Metanephros (tissue), 2 donors: ENCODE measurements at places on chromosomes 7 and 10. TPM values are rescaled to one million over a fixed set of nuclear protein-coding genes. Genes with fewer than 3 reads are reported as not detected.

PNPLA8 gene
- 29.7 TPM for total RNA-seq

KMT2E gene
- total RNA-seq, result 142 TPM

LAMB4 gene
- total RNA-seq, result 1.8 TPM

ZNF467 gene
- 20.4 TPM for total RNA-seq

TMEM184A gene
- total RNA-seq, result 9.8 TPM

TCERG1L gene
- 0.99 TPM for total RNA-seq

WEE2 gene
- 0.23 TPM for total RNA-seq

ZNF398 gene
- 17.1 TPM for total RNA-seq
